Stimulated activated CD8-positive, alpha-beta memory T cell treated with anti-CD3 and anti-CD28 coated beads, Interleukin-7, amount 100 ng/mL, for 4 hours (primary cell): ENCODE measurements at places on chromosomes 4 and X.

- no peak for DNase-seq
Observed at GRCh38 chr4:127069675-127070074, 563.1 kb upstream of the INTU start.

DNA sequence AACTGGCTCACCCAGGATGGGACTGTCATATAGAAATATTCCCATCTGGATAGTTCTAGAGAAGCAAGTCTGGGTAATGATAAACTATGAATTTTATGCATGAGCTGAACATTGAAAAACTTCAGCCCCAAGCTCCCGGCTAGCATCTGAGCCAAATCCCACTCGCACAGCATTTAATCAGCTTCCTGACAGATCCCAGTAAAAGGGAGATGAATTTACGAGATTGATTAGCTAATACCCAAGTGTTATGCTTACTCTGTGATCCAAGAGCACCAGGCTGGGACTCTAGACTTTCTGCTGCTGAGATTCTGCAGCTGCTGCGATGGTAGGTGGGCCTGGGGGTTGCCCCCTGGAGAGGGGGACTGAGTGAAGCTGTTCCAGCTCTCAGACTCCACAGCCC is 28.0 kb downstream of the FRMPD3 start:
- DNase-seq: no peak

- DNase-seq: no peak
Observed at GRCh38 chr4:111854494-111855087, 290.7 kb upstream of the FAM241A start.

GRCh38 chr4:19329631-19330030 is 922.1 kb upstream of the SLIT2 start:
- DNase-seq: no peak

DNA sequence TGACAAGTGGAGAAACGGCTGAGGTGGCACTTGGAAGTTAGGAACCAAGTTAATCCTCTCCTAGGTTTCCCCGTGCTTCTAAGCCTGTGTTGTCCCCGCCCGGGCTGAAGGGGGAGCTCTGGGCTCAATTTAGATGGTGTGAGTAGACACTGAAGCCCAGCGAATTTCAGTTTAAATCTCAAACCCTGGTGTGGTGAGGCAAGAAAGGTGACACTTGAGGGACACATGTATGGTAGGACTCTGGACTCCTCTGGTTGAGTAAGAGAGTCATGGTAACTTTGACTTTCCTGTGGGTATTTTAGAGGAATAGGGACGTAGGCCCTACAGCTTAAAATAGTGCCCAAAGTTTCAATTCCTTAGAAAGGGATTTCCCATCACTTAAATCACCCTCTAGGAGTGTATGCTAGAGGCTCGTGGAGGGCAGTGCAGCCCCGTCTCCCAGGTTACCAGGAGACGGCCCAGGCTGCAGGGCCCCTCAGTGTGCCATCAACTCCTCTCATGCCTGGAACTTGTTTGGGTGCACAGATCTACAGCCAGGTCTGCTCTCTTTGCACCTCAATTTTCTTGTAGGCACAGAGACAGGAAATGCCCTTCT is 24.0 kb downstream of the HAND2 start:
- DNase-seq: no peak

- peak; percentile 21 for DNase-seq
Observed at GRCh38 chr4:87219632-87220093, 755 bp downstream of the KLHL8 start.

- DNase-seq: no peak
Observed at GRCh38 chrX:85024044-85024443, 20.4 kb downstream of the APOOL start.

DNA sequence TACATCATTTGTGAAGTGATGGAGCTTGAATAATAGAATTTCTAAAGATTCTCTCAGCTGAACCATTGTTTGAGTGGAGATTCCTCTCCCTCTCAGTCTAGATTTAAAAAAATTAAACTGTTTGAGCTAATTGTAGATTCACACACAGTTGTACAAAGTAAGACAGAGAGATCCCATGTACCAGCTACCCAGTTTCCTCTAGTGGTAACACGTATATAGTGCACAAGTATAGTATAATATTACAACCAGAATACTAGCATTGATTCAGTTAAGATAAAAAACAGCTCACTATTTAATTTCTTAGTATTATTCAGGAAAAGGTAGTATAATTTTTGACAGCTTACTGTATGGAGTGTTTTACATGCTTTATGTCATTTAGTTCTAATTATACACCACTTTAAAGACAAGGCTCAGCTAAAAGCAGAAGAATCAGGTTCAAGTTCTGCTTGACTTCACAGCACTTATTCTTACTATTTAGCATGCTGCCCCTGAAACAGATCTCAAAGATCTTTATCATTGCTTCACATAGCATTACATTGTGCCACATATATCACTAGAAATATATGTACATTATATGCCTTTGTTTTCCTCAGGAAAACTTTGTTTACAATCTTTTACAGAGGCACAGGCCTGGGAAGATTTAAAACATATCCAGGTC is 136.1 kb downstream of the SNCA start:
- no peak for DNase-seq

GRCh38 chr4:80913381-80913780 is 117.1 kb upstream of the BMP3 start:
- no peak for DNase-seq
